ENCODE measurements at places on chromosomes 16 and 17.

DNA sequence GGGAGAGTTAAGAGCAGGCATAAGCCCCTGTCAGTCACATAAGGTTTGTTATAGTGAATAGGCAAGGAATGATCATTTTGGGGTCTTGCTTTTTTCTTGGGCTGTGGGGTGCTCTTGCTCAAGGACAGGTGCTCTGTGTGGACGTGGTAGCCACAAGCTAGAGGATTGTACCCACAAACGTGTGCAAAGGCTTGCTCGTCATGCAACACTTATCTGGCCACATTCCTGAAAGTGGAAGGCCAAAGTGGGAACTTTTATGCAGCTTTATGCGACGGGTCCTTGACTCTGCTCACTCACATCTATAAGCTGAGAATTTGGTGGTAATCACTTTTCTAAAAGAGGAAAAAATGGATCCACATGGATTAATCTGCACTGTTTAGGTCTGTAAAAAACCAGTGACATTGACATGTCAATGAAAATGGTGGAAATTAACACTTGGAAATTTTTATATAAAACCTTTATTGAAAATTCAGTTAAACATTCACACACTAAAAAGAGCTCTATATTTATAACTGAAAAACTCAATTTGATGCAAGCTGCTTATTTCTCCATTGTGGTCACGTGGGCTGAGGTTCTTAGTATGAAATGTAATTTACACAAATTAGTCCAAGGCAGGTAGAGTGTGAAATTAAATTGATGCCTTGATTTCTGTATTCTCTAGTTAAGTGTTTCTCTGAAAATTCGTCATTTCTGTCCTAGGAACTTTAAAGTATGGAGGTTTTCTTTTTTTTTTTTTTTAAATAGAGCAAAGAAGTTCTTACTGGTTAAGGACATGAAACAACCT, 162.3 kb downstream of the MSI2 start:
- DNase-seq = no peak

GRCh38 chr16:66471264-66471663, 44.2 kb downstream of the BEAN1 start:
- DNase-seq = no peak

- DNase-seq = no peak
Measured at GRCh38 chr17:58313815-58314705, 14.5 kb downstream of the TSPOAP1 start.

- no peak for DNase-seq
Measured at GRCh38 chr17:74807925-74808324, 31.8 kb upstream of the NAT9 start.

DNA sequence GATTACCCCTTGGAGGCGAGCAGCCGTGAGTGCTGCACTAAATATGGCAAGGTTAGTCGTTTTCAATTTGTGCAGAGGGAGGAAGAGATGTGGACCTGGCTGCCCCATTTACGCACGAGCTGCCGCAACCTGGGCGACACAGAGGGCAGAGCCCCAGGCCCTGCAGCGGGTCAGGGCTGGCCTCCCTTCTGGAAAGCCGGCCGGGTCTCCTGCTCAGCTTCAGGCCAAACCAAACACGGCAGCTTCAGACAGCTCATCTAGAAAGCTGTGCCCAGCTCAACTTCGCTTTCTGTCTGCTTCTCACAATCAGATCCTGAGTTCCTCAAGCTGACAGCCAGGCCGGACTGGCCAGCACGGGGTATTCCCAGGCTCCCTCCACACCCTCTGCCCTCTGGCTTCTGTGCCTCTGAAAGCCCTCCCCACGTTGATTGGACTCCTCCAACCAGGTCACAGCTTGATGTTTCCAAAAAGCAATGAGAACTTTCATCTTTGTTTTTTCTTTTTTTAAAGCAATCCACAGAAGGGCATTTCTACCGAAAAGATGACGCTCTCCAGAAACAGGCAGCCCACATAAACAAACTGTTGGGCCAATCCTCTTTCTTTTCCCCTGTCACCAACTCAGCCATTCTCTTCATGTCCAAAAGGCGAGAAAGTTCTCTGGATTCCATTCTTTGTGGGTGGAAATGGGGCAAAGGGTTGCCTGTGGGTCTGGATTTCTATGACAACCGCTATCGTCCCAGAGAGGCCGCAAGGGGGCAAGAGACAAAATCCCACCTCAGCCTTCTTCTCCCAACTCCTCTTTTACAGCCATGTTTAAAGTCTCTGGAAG, 189.0 kb downstream of the ZFHX3 start:
- no peak for DNase-seq
